ENCODE measurements at places on chromosomes 3 and 15.

- DNase-seq = no peak
Measured at GRCh38 chr15:31843426-31844055, 186.8 kb upstream of the CHRNA7 start.

- no peak for DNase-seq
Measured at GRCh38 chr3:133136114-133137041, 98.2 kb downstream of the TMEM108 start.

- DNase-seq = no peak
Measured at GRCh38 chr3:43766672-43767465, 76.1 kb downstream of the ABHD5 start.

- DNase-seq = no peak
Measured at GRCh38 chr15:50718700-50719125, 32.1 kb upstream of the TRPM7 start.

- DNase-seq = no peak
Measured at GRCh38 chr3:195159814-195160165, 111.2 kb downstream of the XXYLT1 start.

- no peak for DNase-seq
Measured at GRCh38 chr3:30259730-30260129, 346.7 kb upstream of the TGFBR2 start.

DNA sequence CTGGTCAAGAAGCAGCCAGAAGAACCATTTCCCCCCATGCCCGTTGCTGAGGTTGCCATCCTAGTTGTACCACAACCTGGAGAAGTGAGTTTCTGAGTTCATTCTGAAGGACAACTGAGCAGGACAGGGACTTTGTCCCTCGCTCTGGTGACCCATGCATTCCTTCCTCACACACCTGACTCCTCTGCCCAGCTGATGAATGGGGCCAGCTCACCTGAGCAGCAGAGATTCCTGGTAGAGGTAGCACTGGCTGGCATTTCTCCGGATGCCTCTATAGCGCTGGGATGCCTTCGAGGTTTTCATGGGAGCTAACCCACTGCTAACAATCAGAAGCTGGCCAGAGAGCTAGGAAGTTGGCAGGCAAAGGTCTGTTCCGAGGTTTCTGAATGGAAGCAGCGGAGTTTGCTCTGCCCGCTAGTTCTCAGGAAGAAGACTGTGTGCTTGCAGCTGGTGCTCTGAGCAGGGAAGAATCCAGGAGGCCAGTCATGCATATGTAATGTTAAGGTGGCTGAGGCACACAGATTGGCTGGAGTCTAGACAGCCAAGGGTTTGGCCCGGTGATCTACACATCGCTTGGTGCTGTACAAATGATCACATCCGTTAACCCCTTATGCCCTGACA is at the start of gene TMC3:
Gene TMC3, minus strand, starts transcription at position 439 of the 621 bp plus-strand sequence. Its CDS starts 136 bp downstream, at position 303.
- DNase-seq = no peak

DNA sequence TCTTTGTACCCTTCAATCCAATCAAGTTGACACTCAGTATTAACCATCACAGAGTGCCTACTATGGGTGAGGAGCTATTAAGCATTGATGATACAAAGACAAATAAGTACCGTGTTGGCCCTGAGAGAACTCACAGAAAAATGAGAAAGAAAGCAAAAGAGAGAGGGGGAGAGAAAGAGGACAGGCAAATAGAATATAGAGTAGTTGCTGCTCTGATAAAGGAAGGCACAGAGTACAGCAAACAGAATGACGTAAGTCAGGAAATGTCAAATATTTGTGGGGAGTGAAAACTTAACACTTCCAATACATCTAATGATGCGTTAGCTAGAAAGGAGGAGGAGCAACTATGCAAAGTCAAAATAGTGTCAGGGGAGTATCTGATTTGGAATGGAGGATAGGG is 320.6 kb upstream of the KCNH8 start:
- no peak for DNase-seq

Measured in inflammatory macrophage (primary cell).